ENCODE measurements at places on chromosomes 12 and 14. TPM values are rescaled to one million over a fixed set of nuclear protein-coding genes. Genes with fewer than 3 reads are reported as not detected.

GRCh38 chr12:54959291-54960018 lies 25.1 kb downstream of the TESPA1 start:
- H3K27ac ChIP-seq = no peak overlapping the region
- DNase-seq = no peak
- no peak overlapping the region for H3K4me3 ChIP-seq
- no peaks in the 10 kb centered on the region for H3K4me1 ChIP-seq

GRCh38 chr14:34957771-34958286 lies 25.0 kb upstream of the SRP54 start:
- H3K27ac ChIP-seq = no peak overlapping the region
- no peaks in the 10 kb centered on the region for H3K27me3 ChIP-seq
- no peak for DNase-seq
- H3K36me3 ChIP-seq = peaks cover 27% of the 10 kb centered on the region

GRCh38 chr14:86510491-86510890 lies 980.5 kb downstream of the FLRT2 start:
- no peaks in the 10 kb centered on the region for H3K27me3 ChIP-seq
- no peaks in the 10 kb centered on the region for H3K36me3 ChIP-seq
- no peaks in the 10 kb centered on the region for H3K4me1 ChIP-seq
- H3K27ac ChIP-seq = no peak overlapping the region
- H3K4me3 ChIP-seq = no peak overlapping the region
- no peak for DNase-seq

GRCh38 chr12:132955094-132956010 lies 754 bp downstream of the ZNF605 start:
- peak overlapping the region; percentile 88 for H3K27ac ChIP-seq
- H3K4me1 ChIP-seq = peaks cover 10% of the 10 kb centered on the region
- H3K27me3 ChIP-seq = no peaks in the 10 kb centered on the region
- H3K36me3 ChIP-seq = peaks cover 14% of the 10 kb centered on the region
- DNase-seq = peak; percentile 4

DNA sequence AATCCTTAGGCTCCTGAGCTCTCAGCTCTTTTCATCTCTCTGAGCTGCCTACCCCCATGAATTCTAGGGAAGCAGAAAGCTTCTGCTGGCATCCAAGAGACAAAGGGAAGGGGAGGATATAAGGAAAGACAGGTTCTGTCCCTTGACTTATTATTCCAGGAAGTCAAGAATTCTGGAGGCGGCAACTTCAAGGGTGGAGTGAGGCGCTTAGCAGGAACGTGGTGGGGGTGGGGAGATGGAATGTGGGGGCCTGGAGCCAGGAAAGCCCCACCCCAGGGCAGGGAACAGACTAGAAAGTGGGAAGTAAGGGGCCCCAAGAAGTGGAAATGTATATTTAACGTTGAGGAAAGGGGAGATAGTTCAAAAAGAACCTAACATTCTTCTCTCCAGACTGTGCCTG lies 1.4 kb downstream of the CALCOCO1 start:
- peaks cover 37% of the 10 kb centered on the region for H3K36me3 ChIP-seq
- peak overlapping the region; percentile 95 for H3K4me3 ChIP-seq
- H3K4me1 ChIP-seq = peaks cover 15% of the 10 kb centered on the region
- H3K27ac ChIP-seq = no peak overlapping the region
- no peak for DNase-seq
- no peaks in the 10 kb centered on the region for H3K27me3 ChIP-seq

- no peaks in the 10 kb centered on the region for H3K36me3 ChIP-seq
- no peaks in the 10 kb centered on the region for H3K4me1 ChIP-seq
- DNase-seq = no peak
- H3K27me3 ChIP-seq = peaks cover 66% of the 10 kb centered on the region
These were observed at the start of gene ESRRB for GRCh38 chr14:76375947-76376404. Gene ESRRB (plus strand): TSS chr14:76376137. CDS start chr14:76376402, 265 bp downstream.

DNA sequence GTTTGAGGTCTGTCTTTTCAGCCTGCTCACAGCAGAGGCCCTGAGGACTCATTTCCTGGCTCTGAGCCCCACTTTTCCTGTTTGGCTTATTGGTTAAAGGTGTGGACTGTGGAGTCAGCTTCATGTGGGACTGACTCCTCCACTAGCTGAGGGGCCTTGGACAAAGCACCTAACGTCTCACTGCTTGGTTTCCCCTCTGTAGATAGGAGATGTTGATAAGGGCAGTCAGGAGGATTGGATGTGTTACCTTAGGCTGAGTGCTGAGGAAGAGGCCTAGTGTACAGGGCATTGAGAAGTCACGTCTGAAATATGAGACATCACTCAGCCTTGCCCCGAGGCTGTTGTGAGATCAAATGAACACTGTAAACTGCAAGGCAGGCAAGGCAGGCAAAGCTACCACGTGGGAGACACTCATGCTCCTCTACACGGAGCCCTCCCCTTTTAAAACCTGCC lies 27.1 kb upstream of the TCL1A start:
- H3K27ac ChIP-seq = no peak overlapping the region
- peak; percentile 74 for DNase-seq
- H3K36me3 ChIP-seq = no peaks in the 10 kb centered on the region
- peaks cover 12% of the 10 kb centered on the region for H3K4me1 ChIP-seq
- peaks cover 15% of the 10 kb centered on the region for H3K27me3 ChIP-seq
- no peak overlapping the region for H3K4me3 ChIP-seq

DNA sequence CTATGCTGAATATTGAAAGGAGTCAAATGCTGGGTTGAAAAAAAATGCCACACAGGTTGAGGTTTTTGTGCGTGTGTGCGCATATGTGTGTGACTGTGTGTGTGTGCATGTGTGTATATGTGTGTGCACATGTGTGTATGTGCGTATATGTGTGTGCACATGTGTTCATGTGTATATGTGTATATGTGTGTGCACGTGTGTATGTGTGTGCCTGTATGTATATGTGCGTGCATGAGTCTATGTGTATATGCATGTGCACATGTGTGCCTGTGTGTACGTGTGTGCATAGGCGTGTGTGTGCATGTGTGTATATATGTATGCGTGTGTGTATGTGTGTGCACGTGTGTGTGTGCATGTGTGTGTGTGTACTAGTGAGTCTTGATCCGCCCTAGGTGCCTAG lies 655.7 kb downstream of the AACS start:
- no peak overlapping the region for H3K4me3 ChIP-seq
- H3K4me1 ChIP-seq = no peaks in the 10 kb centered on the region
- H3K36me3 ChIP-seq = no peaks in the 10 kb centered on the region
- no peaks in the 10 kb centered on the region for H3K27me3 ChIP-seq
- DNase-seq = no peak
- no peak overlapping the region for H3K27ac ChIP-seq

GRCh38 chr14:68284333-68284732 lies 464.8 kb downstream of the RAD51B start:
- no peak overlapping the region for H3K4me3 ChIP-seq
- peaks cover 4% of the 10 kb centered on the region for H3K4me1 ChIP-seq
- H3K27ac ChIP-seq = no peak overlapping the region
- no peaks in the 10 kb centered on the region for H3K27me3 ChIP-seq
- no peak for DNase-seq
- H3K36me3 ChIP-seq = no peaks in the 10 kb centered on the region

DNA sequence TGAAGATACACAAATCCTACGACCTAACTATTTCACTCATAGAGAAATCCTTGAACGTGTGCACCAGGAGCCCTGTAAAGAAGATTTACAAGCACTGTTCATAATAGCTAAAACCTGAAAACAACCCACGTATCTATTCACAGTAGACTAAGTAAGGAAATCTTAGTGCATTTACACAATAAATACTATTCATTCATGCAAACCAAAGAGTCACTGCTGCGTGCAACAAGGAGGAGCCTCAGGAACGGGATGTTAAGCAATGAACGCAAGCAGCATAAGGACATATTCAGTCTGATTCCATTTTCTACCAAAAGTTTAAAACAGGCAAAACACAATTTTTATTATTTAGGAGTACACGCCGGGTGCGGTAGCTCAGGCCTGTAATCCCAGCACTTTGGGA lies 176.6 kb downstream of the TTC7B start:
- no peaks in the 10 kb centered on the region for H3K27me3 ChIP-seq
- H3K4me3 ChIP-seq = no peak overlapping the region
- peaks cover 6% of the 10 kb centered on the region for H3K36me3 ChIP-seq
- H3K4me1 ChIP-seq = peaks cover 6% of the 10 kb centered on the region

- H3K4me1 ChIP-seq = no peaks in the 10 kb centered on the region
- H3K27ac ChIP-seq = no peak overlapping the region
- DNase-seq = no peak
- no peak overlapping the region for H3K4me3 ChIP-seq
- no peaks in the 10 kb centered on the region for H3K36me3 ChIP-seq
These were observed 39.9 kb upstream of the PTPRR start for GRCh38 chr12:70960484-70960883.

GRCh38 chr12:48932878-48933277 lies 7.6 kb upstream of the FKBP11 start:
- H3K4me3 ChIP-seq = no peak overlapping the region
- no peak for DNase-seq
- H3K27me3 ChIP-seq = no peaks in the 10 kb centered on the region
- peaks cover 78% of the 10 kb centered on the region for H3K36me3 ChIP-seq
- H3K27ac ChIP-seq = no peak overlapping the region

- H3K27me3 ChIP-seq = no peaks in the 10 kb centered on the region
- DNase-seq = no peak
- no peak overlapping the region for H3K4me3 ChIP-seq
- peaks cover 29% of the 10 kb centered on the region for H3K36me3 ChIP-seq
These were observed 10.9 kb downstream of the TMEM260 start for GRCh38 chr14:56590535-56590960.

- DNase-seq = peak; percentile 95
- H3K27ac ChIP-seq = peak overlapping the region; percentile 99
These were observed 21.1 kb upstream of the LGALS3 start for GRCh38 chr14:55107766-55108554.

- no peak overlapping the region for H3K4me3 ChIP-seq
- H3K27ac ChIP-seq = no peak overlapping the region
- H3K4me1 ChIP-seq = no peaks in the 10 kb centered on the region
- no peaks in the 10 kb centered on the region for H3K27me3 ChIP-seq
These were observed 111.7 kb downstream of the EFCAB11 start for GRCh38 chr14:89842837-89843236.

GRCh38 chr14:69663300-69663643 lies 51.9 kb downstream of the SUSD6 start:
- no peak for DNase-seq
- H3K27me3 ChIP-seq = no peaks in the 10 kb centered on the region
- H3K4me3 ChIP-seq = no peak overlapping the region
- peaks cover 46% of the 10 kb centered on the region for H3K36me3 ChIP-seq
- peaks cover 45% of the 10 kb centered on the region for H3K4me1 ChIP-seq

GRCh38 chr14:37595809-37596621 lies 586 bp downstream of the TTC6 start:
- peak overlapping the region; percentile 84 for H3K4me3 ChIP-seq
- no peaks in the 10 kb centered on the region for H3K27me3 ChIP-seq
- peak; percentile 85 for DNase-seq

DNA sequence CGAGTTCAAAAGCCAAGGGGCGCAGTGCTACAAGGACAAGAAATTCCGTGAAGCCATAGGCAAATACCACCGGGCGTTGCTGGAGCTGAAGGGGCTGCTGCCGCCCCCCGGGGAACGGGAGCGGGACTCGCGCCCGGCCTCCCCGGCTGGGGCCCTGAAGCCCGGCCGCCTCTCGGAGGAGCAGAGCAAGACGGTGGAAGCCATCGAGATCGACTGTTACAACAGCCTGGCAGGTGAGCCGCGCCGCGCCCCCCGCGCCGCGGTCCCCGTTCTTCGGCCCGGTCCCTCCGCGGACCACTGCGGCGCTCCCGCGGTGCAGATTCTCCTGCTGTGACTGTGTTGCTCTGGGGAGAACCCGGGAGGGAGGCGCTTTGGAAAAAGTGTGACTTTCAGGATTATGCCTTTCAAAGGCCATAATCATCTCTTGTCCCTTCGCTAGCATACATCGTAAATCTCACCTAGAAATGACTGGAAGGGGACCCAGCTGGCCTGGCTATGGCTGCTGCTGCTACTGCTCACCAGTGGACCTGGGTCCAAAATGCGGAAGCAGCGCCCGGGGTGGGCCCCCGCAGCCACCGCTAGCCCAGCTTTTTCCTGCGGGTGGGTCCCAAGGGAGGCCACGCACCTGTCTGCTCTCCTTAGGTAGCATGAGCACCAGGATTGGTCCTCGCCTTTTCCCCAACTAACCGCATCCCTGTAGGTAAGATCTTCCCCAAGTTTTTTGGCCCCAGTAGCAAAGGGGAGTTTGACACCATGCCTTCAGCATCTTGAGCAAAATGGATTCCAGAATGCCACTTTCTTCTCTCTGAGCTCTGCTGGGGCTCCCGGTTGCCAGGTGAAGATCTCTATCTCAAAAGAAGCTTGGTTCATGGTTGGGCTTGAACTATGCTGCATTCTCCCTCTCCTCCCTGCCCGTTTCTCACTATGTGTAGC lies 853 bp downstream of the TTC9 start:
- H3K27ac ChIP-seq = no peak overlapping the region
- peak overlapping the region; percentile 62 for H3K4me3 ChIP-seq
- DNase-seq = no peak

DNA sequence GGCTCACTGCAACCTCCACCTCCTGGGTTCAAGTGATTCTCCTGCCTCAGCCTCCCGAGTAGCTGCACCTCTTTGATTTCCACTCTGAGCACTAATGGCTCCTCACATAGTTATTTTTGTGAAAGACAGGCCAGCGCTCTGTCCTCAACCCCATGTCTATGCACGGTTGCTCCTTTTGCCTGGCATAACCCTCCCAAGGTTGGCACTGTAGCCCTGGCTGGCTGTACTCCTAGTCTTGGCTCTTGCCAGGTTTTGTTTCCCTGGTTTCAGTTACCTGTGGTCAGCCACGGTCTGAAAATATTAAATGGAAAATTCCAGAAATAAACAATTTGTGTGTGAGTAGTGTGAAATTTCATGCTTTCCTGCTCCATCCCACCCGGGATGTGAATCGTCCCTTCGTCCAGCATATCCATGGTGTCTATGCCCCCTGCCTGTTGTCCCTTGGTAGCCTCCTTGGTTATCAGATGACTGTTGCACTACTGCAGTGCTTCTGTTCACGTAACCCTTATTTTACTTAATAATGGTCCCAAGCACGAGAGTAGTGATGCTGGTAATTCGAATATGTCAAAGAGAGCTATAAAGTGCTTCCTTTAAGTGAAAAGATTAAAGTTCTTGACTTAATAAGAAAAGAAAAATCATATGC lies 12.3 kb upstream of the DCD start:
- H3K36me3 ChIP-seq = no peaks in the 10 kb centered on the region
- H3K4me1 ChIP-seq = no peaks in the 10 kb centered on the region
- H3K27ac ChIP-seq = no peak overlapping the region
- H3K27me3 ChIP-seq = peaks cover 43% of the 10 kb centered on the region

TMEM116 gene
- 15.2 TPM for total RNA-seq

DLGAP5 gene
- total RNA-seq = 17.6 TPM

HOXC12 gene
- not detected for total RNA-seq

RGS6 gene
- total RNA-seq = not detected

KRT2 gene
- total RNA-seq = not detected

PTPRB gene
- total RNA-seq = 0.69 TPM

OVCH1 gene
- 1.9 TPM for total RNA-seq

TDRD9 gene
- 0.91 TPM for total RNA-seq

All from MCF 10A (cell line).